ENCODE measurements at places on chromosomes 1 and 21.

DNA sequence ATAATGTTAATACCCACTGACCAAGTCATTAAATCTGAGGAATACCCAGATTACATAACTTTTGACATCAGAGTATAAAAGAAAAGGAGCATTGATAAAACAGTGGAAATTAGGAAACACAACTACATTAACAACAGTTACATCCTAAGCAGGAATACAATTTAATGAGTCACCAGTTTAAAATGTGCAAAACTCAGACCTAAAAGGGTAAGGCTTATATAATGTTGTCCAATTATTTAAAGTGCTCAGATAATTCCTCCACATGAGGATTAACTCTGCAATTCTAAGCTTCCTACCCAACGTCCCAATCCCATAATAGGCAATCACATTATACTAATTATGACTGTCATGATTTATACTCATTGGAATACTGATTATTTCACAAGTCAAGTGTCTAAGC is 50.5 kb downstream of the ABL2 start:
- DNase-seq = peak; percentile 66

DNA sequence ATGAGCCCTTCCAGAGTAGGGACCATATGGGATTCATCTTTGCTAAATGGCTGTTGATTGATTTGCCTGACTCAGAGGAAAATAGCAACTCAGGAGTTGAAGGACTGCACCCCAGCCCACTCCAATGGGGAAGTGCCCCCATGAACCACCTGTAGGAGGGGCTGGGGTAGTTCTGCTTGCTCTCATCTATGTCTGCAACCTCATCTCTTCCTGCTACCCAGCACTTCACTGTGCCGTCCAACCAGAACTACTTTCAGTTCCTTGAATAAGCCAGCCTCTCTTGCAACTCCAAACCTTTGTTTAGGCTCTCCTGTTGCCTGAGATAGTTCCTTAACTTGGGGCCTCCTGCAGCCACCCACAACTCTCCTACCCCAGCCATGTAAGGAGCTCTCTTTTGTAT is 26.6 kb downstream of the BEND5 start:
- no peak for DNase-seq

DNA sequence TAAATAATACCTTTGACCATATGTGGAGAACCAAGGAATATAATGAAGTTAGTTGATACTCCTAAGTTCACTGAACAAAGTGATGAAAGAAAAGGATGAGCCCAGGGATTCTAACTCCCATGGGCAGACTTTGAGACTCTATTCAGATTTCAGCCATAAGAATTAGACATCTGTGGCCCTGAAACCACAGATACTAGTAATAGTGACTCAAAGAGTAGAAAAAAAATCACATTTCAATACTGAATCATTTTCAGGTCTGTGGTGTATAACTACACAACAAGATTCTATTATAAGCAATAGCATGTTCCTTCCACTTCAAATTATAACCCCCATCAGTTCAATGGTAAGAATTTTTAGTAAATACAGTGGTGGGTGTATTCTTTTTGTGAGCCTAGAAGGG is 16.4 kb upstream of the F13B start:
- DNase-seq = no peak

DNA sequence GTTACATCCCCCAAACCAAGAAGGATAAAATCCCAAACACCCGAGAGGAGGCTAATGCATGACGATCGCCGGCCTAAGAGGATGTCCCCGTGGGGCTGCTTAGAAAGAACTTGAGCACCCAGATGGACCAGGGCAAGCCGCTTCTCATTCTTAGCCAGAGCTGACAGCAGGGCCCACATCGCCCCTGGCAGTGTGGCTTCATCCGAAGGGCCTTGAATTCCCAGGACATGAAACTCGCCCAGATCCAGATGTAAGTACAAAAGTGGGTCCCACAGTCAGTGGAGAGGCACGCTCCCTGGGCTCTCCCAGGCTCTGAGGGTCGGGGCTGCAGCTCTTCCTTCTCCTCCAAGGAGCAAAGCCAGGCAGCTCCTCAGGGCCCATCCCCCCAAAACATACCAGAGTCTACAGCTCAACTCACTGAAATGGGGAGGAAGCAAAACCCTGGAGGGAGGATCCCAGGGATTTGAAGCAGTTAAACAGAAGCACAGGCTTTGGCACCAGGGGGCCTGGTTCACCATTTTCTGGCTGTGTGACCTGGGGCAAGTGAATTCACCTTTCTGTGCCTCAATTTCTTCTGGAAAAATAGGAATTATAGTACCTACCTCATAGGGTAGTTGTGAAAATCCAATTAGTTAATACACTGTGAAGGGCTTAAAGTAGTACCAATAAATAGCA is 85.6 kb downstream of the MAN1C1 start:
- no peak for DNase-seq

DNA sequence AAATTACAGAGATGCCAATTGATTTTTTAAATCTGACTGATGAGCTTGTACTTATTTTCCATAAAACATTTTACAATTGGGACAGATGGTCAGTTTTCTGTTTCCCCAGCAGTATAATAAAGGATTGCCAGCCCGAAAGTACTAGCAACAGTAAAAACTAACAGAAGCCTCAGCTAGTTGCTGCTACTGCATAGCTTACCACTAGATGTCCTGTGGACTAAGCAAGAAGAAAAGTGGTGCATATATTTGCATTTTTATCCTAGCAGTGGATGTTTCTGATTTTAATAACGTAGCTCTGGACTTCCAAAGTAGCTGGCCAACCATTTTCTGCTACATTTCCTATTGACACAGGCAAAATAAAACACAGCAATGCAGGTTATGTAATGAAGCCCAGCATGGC is 241.5 kb downstream of the BARHL2 start:
- peak; percentile 2 for DNase-seq

- DNase-seq = no peak
Measured at GRCh38 chr1:1219341-1219740, 5.4 kb upstream of the TNFRSF4 start.

GRCh38 chr1:151501474-151501873 is 9.7 kb upstream of the CGN start:
- no peak for DNase-seq

- DNase-seq = peak; percentile 59
Measured at GRCh38 chr1:246907472-246907871, 24.3 kb downstream of the AHCTF1 start.

Measured in HCEC 1CT (cell line).